ENCODE measurements at places on chromosomes 5 and 9.

- no peak for DNase-seq
Observed at GRCh38 chr5:160899735-160900134, 47.7 kb upstream of the ATP10B start.

DNA sequence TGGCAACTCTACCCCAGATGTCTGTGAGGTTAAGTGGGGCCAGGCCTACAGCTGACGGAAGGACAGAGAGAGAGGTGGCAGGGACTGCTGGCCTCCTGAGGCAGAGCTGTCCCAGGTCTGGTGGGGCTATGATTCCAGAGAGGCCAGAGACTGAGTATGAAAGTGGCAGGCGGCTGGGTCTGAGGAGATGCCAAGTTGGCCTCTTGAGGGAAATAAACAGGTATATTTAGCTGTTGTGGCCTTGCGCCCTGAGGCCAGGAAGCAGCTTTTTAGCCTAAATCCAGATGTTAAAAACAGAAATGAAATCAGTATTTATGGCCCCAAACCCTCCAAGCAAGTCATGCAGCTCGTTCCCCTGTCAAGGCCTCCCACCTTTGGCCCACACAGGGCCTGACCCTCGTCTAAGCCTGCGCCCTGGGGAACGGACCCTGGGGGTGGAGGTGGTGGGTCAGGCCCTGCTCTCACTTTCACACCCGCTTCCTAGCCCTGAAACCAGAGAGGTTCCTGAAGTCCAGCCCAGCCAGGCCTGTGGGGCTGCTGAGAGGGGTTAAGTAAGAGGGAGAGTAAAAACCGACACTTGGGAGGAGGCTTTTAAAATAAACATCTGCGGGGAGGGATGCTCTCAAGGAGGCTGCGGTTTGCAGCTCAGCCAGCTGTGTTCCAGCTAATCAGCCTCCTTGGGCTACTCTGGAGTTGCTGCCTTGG, 18.7 kb downstream of the PCDHGC5 start:
- DNase-seq = no peak

DNA sequence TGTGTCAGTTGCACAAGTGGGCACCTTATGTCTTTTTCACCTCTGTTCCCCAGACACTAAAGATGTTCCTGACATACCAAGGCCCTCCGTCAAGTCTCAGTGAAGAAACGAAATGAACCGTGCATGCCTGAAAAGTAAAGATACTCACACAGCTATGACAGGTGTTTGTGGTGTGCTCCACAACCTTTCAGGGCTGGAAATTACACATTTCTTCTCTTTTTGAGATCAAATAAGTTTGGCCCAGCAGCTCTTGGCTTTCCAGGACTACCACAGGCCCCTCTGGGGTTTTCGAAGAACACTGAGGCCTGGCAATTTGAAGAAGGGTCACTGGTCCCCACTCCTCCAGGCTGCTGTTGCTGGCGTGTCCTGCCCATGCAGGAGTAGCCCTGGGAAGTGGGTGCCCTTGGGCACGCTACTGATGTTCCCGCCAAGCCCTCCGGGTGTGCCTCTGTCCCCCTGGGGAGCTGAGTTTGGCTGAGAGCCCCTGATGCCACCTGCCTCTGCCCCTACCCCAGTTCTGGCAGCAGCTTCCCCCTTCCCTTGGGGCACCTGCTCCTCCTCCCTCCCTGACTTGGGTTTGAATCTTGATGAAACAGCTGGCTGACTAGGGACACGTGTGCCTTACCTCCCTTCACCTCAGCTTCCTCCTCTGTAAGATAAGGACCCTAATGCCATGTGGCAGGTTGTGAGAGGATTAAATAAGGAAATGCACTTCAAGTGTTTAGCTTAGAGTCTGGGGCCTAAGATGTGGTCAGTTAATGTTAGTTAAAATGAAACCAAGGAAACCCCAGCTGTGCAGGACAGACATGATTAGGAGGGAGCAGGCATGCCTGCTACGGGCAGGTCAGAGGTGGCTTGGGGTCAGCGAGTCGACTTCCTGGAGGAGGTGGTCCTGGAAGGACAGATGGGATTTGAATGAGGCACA, 49.1 kb upstream of the GADD45G start:
- DNase-seq = no peak

- DNase-seq = no peak
Observed at GRCh38 chr5:60458666-60459065, 241.3 kb downstream of the DEPDC1B start.

GRCh38 chr9:34524349-34524748, 1.6 kb upstream of the ENHO start:
- no peak for DNase-seq

DNA sequence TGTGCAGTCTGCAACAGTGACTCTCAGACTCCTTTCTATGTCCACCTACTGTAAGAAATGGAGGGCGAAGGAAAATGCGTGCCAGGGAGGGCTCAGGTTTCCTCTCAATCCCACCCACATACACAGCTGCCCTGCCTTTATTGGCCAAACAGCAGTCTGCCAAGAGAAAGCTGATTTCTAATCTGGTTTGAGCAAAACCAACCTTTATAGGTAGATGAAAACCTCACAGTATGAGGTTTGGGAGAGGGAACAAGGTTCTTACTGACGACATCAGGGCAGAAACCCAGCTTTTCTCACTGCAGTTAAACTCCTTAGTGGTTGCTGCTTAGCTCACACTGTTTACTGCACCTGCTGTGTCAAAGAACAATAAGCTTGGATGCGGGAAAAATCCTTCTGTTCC, 152.3 kb upstream of the KLF9 start:
- DNase-seq = no peak

- no peak for DNase-seq
Observed at GRCh38 chr9:36855448-36856315, 178.4 kb downstream of the PAX5 start.

DNA sequence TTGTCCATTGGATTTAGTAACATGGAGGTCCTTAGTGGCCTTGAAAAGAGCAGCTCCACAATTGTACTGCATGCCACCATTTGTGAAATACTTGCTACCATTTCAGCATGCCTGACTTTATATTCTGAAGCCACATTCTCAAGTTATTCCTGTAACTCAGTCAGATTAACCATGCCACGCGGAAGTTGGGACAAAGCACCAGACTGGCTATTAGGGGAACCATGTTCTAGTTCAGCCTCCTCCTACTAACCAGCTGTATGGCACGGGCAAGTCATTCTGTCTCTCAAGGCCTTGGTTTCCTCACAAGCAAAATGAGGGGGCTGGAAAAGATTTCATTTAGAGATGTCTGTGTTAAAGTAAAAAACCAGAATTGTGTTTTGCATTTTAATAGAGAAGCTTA, 418.0 kb downstream of the PLK2 start:
- DNase-seq = no peak

DNA sequence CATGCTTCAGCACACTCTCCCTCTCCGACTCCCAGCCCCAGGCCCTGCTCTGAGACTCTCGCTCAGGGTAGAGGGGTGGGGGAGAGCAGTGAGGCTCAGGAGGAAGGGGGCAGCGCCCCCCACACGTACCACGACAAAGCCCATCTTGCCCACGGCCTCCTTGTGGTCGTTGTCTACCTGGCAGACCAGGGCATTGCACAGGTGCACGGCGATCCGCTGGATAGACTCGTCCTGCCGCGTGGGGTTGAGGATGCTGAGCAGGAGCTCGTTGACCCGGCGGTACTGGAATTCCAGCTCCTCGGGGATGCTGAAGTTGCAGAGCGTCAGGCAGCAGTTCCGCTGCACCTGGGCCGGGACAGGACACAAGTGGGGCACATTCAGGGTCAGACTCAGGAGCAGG, 18.5 kb upstream of the ZDHHC12 start:
- DNase-seq = no peak

GRCh38 chr5:76544268-76544926, 78.8 kb downstream of the F2RL2 start:
- DNase-seq = no peak

- DNase-seq = no peak
Observed at GRCh38 chr5:123876276-123876790, 364.4 kb downstream of the CSNK1G3 start.

GRCh38 chr9:94944626-94945025, 218.1 kb downstream of the AOPEP start:
- no peak for DNase-seq

DNA sequence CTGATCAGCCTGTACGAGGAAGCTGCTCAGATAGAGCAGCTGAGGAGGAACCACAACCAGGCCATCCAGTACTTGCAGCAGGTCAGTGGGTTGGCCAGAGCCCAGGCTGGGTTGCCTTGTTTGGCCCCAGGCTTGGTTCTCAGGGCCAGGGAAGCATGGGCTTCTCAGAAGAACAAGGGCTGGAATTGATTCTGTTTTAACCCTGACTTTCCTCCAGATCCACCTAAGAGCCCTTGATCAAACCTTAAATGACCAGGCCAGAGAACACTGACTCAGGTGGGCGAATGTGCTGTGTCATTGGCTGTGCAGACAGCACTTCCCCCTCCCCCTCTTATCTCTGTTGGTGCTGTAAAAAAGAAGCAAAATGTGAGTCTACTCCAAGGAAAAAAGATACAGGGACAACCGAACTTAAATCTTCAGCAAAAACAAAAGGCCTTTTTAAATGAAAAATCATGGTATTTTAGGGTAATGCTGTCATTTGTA, 28.1 kb downstream of the TTC23L start:
- DNase-seq = no peak

GRCh38 chr9:14889451-14889850, 20.8 kb downstream of the FREM1 start:
- no peak for DNase-seq

- no peak for DNase-seq
Observed at GRCh38 chr5:173790177-173790719, 97.9 kb upstream of the CPEB4 start.

DNA sequence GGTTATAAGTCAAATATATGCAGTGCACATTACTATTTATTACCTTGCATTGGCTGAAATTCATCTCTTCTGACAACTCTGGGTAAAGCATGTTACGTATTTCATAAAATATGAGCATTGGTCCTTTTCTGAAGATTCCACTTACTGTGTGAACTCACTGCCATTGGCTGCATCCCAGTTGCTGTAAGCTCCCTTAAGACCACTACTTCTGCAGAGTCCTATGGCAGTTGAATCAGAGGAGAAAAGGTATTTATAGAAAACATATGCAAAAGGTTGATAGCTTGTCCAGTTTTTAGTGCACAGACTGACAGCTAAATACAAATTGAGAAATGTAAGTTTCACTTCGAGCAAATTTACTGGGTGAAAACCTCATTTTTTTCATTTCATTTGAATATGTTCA, 394.6 kb upstream of the ARRDC3 start:
- no peak for DNase-seq

Data from NCI-H1417 treated with DMSO at 0.1 percent for 48 hours (cell line).